Muscle of back (tissue), 13 donors: ENCODE measurements at places on chromosomes 6 and 20.

- DNase-seq = peak; percentile 44
These were observed 157.5 kb downstream of the ADGRG6 start for GRCh38 chr6:142459271-142459670.

- no peak for DNase-seq
These were observed 6.7 kb downstream of the AFDN start for GRCh38 chr6:167833396-167833763.

- DNase-seq = peak; percentile 52
These were observed 258.6 kb downstream of the LAMA2 start for GRCh38 chr6:129141499-129141898.

- DNase-seq = no peak
These were observed 15.7 kb downstream of the RNASET2 start for GRCh38 chr6:166940643-166941068.

- no peak for DNase-seq
These were observed 817 bp upstream of the TAP2 start for GRCh38 chr6:32839356-32839755.

DNA sequence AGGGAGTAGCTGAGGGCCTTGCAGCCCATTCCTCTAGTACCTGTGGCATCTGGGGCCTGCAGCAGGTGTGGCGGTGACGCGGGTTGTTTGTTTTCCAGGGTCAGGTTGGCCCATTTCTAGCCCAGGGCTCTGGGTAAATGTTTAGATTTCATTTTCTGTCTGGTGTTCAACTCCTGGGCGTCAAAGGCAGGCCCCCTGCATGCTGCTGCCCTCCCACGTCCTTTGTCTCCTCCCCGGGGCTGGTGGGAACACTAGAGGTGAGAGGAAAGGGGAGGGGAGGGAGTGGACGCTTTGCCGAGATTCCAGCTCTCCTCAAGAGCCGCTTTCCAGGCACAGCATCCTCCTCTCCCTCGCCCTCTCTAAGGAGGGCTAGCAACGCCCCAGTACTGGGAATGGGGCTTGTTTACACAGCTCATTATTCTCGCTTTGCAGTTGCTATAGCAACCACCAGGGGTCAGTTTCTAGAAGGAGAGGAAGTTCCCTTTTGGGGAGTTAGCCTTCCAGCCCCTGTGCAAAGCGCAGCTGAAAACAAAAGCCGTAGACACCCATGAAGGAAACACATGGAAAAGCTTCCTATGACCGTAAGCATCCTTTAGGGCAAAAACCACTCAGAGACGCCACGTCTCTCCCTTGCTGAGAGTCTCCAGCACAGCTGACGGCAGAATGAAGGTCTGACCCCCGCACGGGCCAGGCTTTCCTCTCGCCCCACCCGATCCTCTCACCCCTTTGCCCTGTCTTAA lies 170.6 kb downstream of the LY86 start:
- peak; percentile 75 for DNase-seq

- no peak for DNase-seq
These were observed 77.0 kb downstream of the FLRT3 start for GRCh38 chr20:14260367-14260766.

GRCh38 chr20:40703975-40704530 lies 15.0 kb upstream of the MAFB start:
- DNase-seq = no peak

GRCh38 chr6:20400456-20401204 lies 1.0 kb upstream of the E2F3 start:
- peak; percentile 14 for DNase-seq

- no peak for DNase-seq
These were observed 77.1 kb upstream of the MRPS10 start for GRCh38 chr6:42294759-42295158.

- no peak for DNase-seq
These were observed 21.2 kb downstream of the ENPP3 start for GRCh38 chr6:131658287-131658686.
